ENCODE measurements at places on chromosomes 1 and 21. TPM values are rescaled to one million over a fixed set of nuclear protein-coding genes. Genes with fewer than 3 reads are reported as not detected.

GRCh38 chr1:18938008-18938706 lies 18.3 kb downstream of the IFFO2 start:
- no peak for DNase-seq

DNA sequence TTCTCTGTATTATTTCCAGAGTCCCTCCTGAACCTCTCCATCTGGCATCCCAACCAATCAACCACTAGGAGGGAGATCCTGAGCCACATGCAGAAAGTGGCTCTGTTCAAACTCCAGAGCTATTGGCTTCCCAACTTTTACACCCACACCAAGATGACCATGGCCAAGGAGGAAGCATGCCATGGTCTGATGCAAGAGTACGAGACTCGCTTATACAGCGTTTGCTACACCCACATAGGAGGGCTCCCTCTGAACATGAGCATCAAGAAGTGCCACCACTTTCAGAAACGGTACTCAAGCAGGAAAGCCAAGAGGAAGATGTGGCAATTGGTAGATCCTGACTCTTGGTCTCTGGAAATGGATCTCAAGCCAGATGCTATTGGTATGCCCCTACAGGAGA lies 23.6 kb downstream of the RGSL1 start:
- DNase-seq = no peak

- no peak for DNase-seq
These were observed 34.5 kb upstream of the CSF3R start for GRCh38 chr1:36517011-36517771.

The SLC9C2 gene
- total RNA-seq = not detected

DNA sequence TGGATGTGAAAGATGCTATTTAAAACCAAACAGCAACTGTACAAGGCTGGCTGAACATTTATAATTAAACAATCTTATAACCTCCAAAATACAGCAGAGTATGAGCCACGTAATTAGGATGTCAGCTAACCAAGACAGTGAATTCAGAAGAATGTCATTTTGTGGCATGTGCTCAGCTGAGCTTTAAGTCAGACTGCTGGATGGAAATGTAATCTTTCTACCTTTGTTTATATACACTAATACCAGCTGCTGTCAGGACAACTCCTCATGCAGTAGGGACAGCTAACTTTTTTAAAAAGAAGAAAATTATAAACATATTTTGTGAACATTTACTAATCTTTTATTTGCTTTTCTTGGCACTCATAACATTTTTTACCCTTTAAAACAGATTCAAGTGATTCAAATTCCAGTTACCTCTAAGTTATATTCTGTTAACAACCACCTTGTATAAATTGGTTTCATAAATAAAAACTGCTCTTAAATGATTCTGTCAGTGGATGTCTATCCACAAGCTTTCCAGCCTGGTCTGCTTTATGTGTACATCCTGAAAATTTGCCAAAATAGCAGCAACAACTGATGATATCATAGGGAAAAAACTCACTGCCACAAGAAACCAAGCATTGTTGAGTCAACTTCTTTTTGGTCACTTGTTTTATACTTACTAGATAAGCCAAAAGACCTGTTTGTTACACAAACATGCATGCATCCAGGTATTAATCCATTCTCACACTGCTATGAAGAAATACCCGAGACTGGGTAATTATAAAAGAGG lies 36.1 kb downstream of the DPH5 start:
- peak; percentile 80 for DNase-seq

DNA sequence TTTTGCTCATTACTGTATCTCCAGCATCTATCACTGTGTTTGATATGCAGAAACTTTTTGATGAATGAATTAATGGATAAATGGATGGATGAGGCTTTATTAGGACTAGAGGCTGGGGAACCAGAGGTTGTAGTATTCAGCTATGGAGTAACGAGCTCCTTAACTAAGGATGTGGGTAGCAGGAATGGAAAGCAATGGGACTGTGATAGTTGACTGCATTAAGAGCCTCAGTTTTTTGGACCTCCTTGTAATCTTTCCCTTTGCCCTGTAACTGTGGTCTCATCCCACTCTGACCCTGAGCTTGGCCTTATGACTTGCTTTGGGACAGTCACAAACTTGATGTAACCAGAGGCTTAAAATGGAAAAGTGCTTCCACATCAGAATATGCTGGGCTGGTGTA lies 9.0 kb upstream of the RUNX1 start:
- DNase-seq = no peak

DNA sequence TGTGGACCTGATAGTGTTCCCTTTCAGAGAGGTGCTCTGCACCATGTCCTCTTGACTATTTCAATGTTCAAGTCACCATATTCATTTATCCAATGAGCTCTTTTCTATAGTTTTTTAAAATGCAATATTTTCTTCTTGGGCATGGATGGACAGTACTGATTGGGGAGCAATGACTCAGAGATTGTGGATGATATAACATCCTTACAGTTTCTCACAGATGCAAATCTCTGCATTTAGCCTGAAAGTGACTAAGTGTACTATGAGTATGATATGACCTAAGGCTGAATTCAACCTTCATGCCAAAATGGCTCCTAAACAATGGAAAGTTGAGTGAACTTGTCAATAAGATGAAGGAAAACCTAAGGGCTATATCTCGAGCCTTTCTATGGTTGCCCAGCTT lies 36.5 kb downstream of the C4BPA start:
- no peak for DNase-seq

DNA sequence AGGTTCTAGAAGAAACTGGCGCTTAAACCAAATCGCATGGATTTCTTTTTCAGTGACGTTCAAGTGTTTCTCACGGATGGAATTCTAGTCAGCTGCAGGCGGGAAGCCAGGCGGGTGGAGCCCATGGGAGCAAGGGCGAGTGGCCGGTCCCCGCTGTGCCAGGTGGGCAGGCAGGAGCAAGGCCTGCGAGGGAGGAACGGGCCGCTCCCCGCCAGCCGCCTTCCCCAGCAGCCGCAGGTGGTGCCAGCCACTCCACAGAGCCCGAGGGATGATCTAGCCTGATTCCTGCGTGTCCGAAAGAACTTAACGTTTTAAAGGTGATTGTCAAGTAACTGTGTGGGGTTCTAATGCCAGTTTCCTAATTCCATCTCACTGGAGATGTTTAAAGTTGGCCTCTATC lies 9.1 kb downstream of the PEX10 start:
- no peak for DNase-seq

The CAPN9 gene
- not detected for total RNA-seq

- DNase-seq = no peak
These were observed 1.7 kb downstream of the INKA2 start for GRCh38 chr1:111737216-111738132.

DNA sequence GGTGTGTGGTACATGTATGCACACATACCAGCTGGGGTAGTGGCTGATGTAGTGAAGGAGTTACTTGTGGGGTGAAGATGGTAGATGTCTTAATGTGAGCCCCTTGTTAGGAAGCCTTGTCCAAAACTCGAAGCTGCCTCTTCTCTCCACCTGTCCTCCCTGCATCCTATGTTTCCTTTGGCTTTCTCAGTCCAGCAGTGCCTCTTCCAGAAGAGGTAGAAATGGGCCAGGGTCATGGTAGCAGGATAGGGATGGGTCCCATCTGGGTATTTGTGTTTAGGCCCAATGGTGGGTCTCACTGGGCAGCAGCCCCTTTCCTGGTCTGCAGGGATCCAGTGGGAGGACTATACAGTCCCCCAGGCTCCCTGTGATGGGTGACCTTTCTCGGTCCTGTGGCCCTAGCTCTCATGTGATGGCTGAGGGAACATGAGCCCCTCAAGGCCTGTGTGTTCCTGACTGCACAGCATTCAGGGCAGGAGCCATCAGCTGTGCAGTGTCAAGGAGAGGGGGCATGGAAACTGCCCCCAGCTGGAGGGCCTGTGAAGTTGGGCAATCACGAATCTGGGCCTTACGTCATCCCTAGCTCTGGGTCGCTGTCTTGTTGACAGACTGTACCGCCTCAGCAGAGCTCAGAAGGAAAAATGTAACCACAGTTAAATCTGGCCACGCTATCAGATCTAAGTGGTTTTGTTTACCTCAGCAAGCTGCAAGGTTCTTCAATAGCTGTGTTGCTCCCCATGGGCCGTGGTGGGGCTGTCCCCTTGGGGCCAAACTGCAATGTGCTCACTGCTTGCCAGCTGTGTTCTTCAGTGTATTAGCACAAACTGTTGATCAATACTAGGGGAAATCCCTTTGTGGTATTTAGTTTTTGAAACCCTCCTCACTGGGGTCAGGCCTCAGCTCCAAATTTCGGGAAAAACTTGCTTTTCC lies 82.7 kb downstream of the NOS1AP start:
- DNase-seq = no peak

The TNFSF4 gene
- total RNA-seq = 0.49 TPM

GRCh38 chr1:39335216-39335615 lies 130.7 kb downstream of the MACF1 start:
- DNase-seq = peak; percentile 18

The APOBEC4 gene
- total RNA-seq = not detected

The CCDC185 gene
- not detected for total RNA-seq

DNA sequence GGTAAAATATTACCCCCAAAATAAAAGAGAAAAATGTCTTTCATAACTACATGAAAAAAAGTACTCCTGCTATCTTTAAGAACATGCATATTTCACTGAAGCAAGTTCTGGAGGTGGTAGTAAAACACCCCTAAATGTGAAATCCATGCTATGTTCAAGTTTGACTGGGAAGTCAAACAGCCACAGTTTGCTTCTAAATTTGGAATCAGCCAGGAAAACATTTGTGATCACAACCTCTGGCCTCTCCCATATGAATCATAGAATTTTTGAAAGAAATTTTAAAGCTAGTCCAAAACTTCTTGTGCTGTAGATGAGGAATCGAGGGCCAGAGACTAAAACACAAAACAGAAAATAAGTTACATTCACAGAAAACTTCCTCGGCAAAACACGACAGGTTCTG lies 6.6 kb downstream of the SORT1 start:
- DNase-seq = peak; percentile 61

The KHDC4 gene
- 31.0 TPM for total RNA-seq

GRCh38 chr1:151986501-151987190 lies 7.0 kb downstream of the S100A10 start:
- DNase-seq = no peak

- no peak for DNase-seq
These were observed 39.8 kb upstream of the TNR start for GRCh38 chr1:175783126-175783722.

DNA sequence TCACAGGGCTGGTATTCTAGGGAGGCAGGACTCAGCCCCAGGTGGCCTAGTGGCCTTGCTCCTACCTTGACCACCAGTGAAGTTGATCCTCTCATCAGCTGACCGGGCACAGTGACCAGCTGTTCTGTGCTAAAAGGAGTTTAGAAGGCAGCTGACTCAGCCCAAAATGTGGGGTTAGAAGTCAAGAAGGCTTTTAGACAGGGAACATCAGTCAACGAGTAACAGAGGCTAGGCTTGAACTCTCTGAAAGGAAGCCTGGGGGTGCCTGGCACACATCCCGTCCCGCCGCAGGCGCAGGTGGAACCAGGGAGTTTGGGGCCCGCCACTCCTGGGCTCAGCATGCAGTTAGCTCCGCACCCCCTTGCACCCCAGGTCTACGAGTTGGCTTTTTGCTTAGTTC lies 114.9 kb upstream of the SLC45A1 start:
- no peak for DNase-seq
